ENCODE measurements at places on chromosomes 7 and 10.
A peak's percentile ranks its signal among the peaks of the same experiment; 100 is the strongest.

GRCh38 chr10:34479520-34480179, 335.4 kb downstream of the PARD3 start:
- DNase-seq = no peak

DNA sequence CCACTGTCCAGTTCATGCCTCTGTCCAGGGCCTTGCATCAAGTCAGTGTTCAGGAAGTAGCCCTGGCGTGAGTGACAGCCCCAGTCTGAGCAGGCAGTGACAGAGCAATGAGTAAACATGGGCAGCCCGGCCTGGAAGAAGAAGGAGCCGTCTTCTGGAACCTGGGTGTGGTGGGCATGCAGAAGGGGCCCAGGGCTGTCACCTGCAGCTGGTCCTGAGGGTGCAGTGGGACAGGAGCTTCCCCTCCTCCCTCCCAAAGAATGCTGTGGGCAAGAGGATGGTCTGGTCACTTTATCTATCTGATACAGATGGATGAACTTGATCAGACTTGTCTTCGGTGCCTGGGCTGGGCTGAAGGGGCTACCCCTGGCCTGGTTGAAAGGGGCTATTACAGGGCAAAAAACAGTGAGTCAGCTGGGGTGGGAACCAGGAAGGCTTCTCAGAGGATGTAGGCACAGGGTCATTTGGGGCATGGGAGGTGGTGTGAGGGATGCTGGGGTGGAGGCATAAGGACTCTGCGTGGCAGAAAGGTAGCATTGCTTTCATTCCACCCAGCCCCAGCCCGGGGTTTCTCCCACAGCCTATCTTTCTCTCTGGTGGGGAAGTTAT, 42.7 kb upstream of the PPIF start:
- no peak for DNase-seq

GRCh38 chr7:105719395-105719794, 138.1 kb upstream of the EFCAB10 start:
- DNase-seq = no peak

DNA sequence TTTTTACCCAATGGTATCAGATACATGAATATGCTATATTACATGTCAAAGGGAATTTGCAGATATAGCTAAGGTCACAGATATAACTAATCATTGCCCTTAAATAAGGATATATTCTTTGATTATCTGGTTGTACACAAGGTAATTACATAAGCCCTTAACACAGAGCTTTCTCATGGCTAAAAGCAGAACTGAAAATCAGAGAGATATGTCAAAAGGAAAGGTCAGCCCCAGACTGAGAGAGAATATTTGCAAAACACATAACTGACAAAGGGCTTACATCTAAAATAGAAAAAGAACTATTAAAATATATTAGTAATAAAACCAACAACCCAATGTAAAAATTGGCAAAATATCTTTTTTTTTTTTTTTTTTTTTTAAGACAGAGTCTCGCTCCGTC, 1029.5 kb upstream of the LRRN3 start:
- no peak for DNase-seq

- DNase-seq = peak; percentile 16
These were observed 55.4 kb upstream of the LMTK2 start for GRCh38 chr7:98051118-98051744.

GRCh38 chr7:65251851-65252620, 121.6 kb upstream of the ZNF92 start:
- DNase-seq = peak; percentile 85

DNA sequence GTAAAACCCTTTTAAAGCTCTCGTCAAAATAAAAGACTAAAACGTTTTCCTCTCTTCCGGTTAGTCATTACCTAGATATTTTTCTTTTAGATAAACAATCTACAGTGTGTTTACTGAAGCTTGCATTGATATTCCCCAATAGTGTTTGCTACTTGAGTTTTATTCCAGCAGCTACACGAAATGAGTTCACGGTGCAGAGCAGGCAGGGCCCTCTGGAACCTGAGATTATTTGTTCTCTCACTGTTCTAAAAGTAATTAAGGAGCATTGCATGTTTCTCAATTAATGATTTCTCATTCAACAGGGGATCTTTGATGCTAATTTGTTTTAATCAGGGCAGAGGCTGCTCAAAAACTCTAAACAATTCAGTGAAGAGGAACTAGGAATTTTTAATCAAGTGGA, 319.7 kb downstream of the GFRA1 start:
- no peak for DNase-seq

GRCh38 chr7:120168066-120168465, 104.9 kb upstream of the KCND2 start:
- DNase-seq = no peak

DNA sequence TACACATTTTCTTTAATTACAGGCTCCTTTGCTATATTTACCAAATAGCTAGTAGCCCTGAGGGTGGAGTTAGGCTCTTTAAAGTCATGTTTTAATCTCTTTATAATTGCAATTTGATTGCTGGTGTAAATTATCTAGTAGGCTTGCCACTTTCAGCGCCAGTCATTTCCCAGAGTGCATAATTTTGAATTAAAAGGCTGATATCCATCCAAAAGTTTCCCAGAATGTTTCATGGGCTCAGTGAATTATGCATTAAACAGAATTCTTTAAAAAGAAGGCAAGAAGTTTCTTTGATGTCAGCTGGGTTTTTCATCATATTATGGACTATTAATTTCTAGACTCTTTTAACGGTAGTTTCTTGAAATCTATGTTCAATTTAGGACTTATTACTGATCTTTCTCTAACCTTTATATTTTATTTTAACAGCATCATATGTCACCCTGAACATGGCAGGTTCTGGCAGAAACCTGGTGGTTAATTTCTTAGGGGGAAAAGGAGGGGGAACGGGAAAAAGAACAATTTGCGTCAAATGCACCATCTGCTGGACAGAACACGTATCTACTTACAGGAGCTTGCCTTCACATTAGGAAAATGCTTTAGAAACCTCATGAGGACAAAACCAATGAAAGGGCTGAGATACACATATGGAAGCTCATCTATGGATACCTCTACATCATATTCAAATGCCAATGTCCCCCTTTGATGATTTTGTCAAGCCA, 171.1 kb downstream of the GRM3 start:
- no peak for DNase-seq

GRCh38 chr10:90197766-90198165, 496.4 kb downstream of the KIF20B start:
- no peak for DNase-seq

GRCh38 chr7:107009846-107010203, 34.7 kb upstream of the PRKAR2B start:
- no peak for DNase-seq

DNA sequence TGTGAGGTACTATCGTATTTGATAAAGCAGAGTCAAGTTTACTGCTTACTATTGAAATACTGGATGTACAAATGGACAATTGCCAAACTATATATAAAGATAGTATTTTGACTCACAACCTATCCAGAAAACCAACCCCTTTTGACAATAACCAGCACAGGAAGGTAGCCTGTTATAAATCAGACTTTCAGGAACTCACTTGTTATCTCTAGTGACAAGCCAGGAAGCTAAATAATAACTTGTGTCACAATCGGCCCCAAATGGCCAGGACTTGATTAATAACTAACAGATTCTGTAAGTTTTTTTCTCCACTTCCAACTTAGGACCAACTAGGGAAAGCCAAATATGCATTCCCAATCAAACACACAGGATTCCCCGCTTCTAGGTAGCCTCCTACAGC, 38.8 kb upstream of the SLC35G1 start:
- DNase-seq = no peak

- no peak for DNase-seq
These were observed 23.9 kb upstream of the DGKI start for GRCh38 chr7:137870684-137871083.

DNA sequence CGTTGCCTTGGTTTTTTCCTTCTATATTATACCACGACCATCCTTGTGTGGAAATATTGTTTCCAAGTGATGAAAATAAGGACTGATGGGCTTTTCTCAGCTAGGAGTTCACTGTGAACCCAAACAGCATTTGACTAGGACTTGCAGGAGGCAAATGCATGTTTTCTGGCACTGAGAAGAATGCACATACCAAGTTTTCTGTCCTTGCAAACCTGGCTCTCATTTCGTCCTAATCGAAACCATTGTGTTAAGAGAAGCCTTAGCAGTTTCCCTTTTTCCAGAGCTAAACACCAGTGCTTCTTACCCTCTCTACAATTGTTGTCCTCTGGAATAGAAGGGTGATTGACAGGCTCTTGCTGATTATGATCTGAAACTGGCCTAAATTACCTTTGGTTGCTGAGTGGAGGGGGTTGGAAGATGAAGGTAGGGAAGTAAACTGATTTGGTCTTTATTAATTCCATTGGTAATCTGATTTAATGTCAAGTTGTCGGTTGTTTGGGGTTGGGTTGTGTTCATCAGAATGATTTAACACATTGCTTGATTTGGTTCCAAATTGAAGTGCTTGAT, 33.1 kb upstream of the ELMO1 start:
- DNase-seq = no peak

DNA sequence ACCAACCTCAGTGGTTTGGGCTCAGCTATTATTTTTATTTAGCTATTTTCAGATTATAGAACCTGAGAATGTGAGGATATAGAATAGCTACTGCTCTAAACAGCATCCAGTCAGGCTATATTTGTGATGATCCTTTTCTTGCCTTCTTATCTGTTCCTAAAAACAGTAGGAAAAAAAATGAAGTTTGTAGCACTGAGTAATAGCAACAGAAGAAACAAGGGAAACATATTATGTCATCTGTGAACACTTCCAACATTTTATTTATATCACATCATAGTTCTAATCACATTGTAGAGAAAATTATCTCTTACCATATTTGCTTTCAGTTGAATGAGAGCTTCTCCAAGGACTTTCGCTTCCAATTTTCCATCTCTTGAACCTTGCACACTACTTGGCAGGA, 229.6 kb upstream of the PTPRZ1 start:
- DNase-seq = no peak

- DNase-seq = no peak
These were observed 241.5 kb upstream of the PTER start for GRCh38 chr10:16195178-16195769.

DNA sequence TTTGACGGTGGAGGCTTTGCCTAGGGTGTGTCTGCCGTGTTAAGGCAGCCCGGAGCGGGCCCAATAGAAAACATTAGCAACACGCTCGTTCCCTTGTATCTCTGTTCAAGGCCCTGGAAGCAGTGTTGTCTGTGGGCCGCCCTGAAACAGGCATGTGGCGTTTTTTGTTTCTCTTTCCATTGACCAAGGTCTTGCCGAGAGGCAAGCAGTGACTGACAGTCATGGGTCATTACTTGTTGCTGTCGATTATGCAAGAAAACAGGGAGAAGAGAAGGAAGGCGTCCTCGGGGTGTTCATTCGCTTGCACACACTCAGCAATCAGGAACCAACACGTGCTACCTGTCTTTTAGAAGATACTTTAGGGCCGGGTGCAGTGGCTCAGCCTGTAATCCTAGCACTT, 92.5 kb downstream of the EZH2 start:
- DNase-seq = no peak

GRCh38 chr7:5557920-5558401, 134.3 kb upstream of the TNRC18 start:
- no peak for DNase-seq

DNA sequence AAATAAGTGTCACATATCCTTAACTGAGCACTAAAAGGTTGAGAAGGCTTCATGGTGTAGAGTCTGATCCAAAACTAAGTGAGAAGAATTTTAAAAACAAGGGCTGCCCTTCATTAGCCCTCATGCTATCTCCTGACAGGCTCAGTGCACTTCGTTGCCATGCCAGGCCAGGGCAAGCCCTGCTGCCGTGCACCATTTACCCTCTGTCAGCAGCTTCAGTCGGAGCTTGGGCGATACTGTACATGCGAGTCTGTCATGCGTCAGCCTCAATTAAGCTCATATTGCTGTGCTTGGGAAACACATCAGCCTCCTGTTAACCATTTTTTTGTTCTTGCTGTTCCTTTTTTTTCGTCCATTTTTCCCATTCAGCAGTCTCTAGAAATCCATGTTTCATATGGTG, 166.6 kb downstream of the VTI1A start:
- no peak for DNase-seq

DNA sequence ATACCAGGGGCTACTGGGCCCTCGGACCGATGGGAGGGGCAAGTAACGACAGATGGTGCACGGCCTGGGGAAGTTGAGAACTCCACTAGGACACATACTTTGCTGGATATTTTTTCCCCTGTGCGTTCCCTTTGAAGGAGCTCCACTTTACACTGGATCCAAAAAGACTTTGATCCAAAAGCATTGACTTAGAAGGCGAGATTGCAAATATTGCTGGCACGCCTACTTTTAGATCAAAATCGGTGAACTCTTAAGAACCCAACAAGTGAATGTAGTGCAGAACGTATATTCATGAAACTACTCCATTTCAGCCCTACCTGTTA, 436 bp upstream of the SLC25A13 start:
- no peak for DNase-seq
